A172 (cell line): ENCODE measurements at places on chromosomes 1 and 21. TPM values are rescaled to one million over a fixed set of nuclear protein-coding genes. Genes with fewer than 3 reads are reported as not detected.

GRCh38 chr1:20477348-20478056, 8.5 kb downstream of the CAMK2N1 start:
- no peak for DNase-seq

The AQP10 gene
- not detected in 2 replicates for total RNA-seq

The KCTD3 gene
- 43.1 and 47.8 TPM in 2 replicates for total RNA-seq

GRCh38 chr1:3332043-3332442, 122.4 kb upstream of the ARHGEF16 start:
- DNase-seq = no peak

GRCh38 chr1:56435434-56436262, 143.7 kb downstream of the PLPP3 start:
- no peak for DNase-seq

The TMEM125 gene
- not detected in 2 replicates for total RNA-seq

The ACTA1 gene
- not detected in 2 replicates for total RNA-seq

The CASQ1 gene
- 0.22 and 0.60 TPM in 2 replicates for total RNA-seq
